ENCODE measurements at places on chromosomes 7 and 10.

GRCh38 chr7:2810682-2811415 is 33.3 kb downstream of the GNA12 start:
- no peak for DNase-seq

- DNase-seq = no peak
These were observed 220.6 kb upstream of the FOXK1 start for GRCh38 chr7:4461531-4461930.

- no peak for DNase-seq
These were observed 3.0 kb downstream of the NEUROG3 start for GRCh38 chr10:69570050-69570816.

DNA sequence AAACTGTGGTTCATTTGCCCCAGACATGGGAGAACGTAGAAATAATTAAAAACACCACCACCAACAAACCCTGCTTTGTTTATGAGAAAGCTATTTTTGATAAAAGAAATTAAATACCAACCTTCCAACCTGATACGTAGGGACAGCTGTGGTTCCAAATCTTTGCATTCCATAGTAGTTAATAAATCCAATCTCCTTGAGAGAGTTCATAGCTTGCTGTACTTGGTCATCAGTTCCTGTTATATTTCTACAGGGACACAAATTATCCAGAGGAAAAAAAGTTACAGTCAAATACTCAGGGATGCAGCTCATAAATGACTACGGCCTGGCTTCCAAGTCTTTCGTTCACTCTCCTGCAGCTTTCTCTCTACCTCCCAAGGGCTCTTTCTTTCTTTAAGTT is 41.1 kb downstream of the PUS7 start:
- no peak for DNase-seq

DNA sequence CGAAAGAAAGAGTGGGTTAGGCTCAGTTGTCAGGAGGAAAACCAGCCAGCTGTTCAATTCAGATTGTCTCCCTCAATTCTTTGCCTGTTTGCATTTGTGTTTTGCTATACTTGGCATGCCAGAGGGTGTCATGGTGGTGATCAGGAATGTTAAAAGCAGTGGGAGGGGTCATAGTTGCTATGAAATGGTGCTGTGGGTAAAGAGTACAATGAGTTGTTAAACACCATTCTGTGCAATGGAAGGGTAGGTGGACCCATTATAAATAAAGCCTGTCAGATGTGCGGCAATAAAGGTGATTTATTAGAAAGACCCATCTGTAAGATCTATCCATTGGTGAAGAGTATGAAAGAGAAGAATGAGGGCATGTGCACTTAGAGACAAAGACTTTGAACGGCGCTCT is 82.2 kb downstream of the MRPL32 start:
- no peak for DNase-seq
